Fibroblast of skin of left biceps (primary cell): ENCODE measurements at places on chromosomes 1 and 21.
A peak's percentile ranks its signal among the peaks of the same experiment; 100 is the strongest.

- DNase-seq: no peak
These were observed 138.2 kb downstream of the SDCCAG8 start for GRCh38 chr1:243394066-243394465.

- no peak for DNase-seq
These were observed 454.5 kb downstream of the SMYD3 start for GRCh38 chr1:246052603-246053002.

- no peak for DNase-seq
These were observed 620.6 kb upstream of the CAMK1G start for GRCh38 chr1:208962867-208963266.

DNA sequence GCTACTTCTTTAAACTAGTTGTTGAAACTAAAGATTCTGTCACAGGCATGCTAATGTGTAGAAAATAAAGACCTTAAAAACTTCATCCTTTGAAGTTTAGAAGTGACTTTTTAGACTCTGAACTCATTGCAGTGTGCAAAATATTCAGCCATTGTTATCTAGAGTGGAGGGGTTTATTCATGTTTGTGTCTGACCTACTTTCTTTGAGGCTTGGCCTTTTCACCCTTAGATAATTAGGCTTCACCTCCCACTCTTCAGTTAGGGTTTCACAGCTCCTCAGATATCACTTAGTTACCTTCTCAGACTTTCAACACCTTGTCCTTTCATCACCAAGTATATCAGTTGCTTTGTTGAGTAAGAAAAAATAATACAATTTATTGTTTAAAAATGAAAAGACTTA, 75.9 kb downstream of the IVNS1ABP start:
- DNase-seq: no peak

DNA sequence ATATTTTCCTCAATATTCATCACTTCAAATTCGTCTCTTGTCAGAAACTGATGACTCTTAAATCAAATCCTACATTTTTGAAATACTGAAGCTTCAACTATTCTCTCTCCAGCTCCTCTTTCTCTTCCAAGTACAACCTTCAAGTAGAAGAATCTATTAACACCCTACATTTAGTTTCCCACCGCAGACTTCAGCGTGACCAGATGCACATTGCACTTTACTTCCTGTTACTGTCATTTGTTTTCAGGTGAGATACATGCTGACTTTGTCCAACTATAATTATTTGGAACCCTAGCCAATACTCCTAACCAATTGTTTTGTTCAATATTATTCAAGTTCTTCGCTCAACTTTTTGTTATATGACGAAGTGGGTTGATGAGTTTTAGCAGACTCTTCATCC, 116.0 kb downstream of the MRPL39 start:
- no peak for DNase-seq

GRCh38 chr21:25903607-25904006, 168.8 kb downstream of the GABPA start:
- no peak for DNase-seq

DNA sequence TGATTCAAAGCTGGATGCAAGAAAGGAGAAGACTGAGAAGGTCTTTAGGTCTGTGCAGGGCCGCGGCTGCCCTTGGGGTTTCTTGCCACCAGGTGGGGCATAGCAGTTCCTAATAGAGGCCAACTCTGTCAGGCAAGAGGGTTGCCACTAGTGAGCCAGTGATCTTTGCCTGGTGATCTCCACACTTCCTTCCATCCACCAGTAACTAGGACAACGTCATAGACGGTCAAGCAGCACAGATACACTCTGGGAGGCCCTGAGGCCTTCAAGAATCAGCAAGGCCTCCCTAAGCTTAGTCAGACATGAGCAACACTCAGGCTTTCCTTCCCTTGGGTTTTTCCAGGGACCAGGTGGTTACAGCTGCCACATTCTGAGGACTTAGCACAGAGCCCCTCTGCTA, 32.9 kb upstream of the ATP2B4 start:
- no peak for DNase-seq

DNA sequence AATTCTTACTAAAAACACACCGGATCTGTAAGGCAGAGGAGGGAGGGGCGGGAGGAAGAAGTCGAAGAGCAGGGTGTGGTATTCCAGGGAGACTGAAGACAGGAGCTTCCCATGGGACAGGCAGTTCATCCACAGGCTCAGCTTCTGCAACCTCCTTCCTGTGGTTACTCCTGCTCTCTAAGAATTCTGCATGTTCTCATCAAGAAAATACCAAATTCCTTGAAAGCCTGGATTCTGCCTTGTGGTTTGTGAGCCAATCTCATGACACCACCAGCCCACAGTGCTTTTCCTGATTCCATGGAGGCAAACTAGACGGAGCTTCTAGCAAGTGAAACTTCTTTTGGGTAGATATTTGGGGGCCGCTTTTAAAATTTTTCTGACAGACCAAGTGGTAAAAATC, 1.1 kb upstream of the ST6GALNAC3 start:
- DNase-seq: peak; percentile 68

DNA sequence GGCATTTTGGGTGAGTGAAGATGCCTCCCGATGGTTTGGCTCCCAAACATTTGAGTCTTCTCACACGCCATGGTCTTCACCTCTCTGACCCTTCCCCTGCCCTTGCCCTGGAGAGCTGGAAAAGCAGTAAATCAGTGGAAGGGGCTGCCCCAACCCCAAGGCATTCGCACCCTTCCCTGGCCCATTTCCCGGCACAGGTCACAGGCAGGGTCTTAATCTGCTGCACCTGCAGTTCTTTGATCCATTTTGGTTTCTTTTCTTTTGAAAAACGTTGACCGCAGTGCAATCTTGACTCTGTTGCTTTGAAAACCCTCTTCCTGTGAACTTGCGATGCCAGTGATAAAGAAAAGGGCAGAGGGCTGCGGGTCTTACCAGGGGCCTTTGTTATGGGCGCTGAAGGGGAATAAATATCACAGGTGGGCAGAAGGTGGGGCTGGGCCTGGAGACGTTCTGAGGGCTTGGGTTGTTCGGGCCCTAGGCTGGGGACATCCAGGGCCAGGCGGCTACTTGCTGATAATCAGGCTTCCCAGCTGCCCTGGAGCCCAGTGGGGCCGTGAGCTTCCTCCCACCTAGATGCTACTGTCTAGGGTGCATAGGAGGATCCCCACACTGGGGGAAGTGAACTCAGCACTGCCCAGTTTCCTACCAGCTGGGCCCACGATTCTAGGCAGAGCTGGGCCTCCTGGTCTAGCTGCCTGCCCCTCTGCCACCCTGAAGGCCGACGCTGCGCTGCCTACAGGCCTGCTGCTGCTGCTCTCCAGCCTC, 38.6 kb upstream of the EPS8L3 start:
- no peak for DNase-seq

GRCh38 chr1:205715628-205716027, 34.4 kb downstream of the NUCKS1 start:
- no peak for DNase-seq

DNA sequence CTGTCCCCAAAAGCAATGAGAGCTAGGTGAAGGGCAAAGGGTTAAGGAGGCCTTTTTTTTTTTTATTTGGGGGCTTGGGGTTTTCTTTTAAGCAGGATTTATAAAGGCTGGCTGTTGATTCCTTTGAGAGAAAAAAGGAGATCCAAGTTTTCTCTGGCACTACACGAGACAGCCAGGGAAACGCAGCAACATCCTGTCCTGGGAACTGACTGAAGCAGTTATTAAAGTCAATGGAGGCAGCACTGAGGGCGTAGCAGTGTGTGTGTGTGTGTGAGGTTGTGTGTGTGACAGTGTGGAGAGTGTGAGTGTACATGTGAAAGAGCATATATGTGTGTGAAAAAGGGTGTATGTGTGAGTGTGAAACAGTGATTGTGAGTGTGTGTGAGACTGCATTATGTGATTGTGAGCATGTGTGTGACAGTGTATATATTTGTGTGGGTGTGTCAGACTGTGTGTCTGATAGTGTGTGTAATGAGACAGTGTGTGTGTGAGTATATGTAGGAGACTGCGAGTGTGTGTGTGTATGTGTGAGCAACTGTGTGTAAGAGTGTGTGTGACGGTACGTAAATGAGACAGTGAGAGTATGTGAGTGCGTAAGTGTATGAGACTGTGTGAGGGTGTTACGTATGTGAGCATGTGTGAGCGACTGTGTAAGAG, 65.9 kb upstream of the TIAM1 start:
- DNase-seq: no peak

- DNase-seq: no peak
These were observed 398.7 kb downstream of the USH2A start for GRCh38 chr1:216024546-216024945.

DNA sequence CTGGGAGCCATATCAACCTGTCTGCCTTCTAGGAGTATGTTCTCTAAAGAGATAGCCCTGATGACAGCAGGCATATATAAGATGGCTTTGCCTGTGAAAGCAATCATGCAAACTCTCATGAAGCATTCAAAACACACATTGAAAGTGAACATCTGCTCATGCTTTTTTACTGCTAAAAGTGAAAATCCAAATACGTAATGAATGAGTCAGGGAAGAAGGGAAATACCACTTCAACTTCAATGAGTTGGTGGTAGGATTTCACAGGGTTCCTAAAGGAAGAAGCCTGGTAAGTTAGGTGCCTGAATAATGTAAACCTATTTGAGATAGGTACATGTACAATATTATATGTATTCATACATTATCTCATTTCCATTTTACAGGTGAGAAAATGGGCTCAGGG, 50.5 kb upstream of the SLFNL1 start:
- DNase-seq: peak; percentile 4

- DNase-seq: no peak
These were observed 65.7 kb downstream of the PSMG1 start for GRCh38 chr21:39117440-39117970.

DNA sequence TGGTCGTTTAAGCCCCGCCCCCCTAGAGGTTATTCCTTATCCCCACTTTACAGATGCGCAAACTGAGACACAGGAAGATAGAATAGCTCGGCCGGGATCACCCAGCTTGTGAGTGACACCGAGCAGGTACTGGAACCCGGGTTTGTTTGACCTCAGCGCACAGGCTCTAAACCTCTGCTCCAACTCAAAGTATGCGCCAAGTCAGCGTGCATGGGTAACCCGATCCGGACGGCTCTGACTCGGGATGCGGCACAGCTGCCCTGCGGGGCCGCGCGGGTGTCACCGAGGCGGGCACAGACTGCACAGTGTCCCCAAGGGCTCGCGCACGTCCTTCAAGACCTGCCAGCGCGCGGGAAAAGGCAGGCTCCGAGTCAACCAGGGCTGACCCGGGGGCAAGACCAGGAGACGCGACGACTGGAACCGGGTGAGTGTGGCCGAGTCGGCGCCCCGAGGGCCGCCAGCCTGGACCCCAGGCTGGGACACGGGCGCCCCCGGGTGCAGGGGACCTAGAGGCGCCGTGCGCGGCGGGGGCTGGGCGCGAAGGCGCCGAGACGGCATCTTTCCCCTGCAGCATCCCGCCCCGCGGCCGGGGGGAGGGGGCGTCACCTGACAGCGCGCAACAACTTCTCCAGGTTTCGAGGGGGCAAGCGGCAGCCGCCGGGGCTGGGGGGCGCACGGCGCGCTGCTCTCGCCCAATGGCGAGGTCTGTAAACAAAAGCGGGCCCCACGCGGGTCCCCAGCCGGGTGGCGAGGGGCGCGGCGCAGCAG, 101.9 kb upstream of the SOD1 start:
- DNase-seq: no peak

GRCh38 chr1:199064971-199065370, 426.1 kb downstream of the PTPRC start:
- no peak for DNase-seq

- DNase-seq: no peak
These were observed 140.3 kb downstream of the ZC3H11B start for GRCh38 chr1:219472596-219472995.

- DNase-seq: no peak
These were observed 144.7 kb upstream of the ADGRL4 start for GRCh38 chr1:79151006-79151796.

DNA sequence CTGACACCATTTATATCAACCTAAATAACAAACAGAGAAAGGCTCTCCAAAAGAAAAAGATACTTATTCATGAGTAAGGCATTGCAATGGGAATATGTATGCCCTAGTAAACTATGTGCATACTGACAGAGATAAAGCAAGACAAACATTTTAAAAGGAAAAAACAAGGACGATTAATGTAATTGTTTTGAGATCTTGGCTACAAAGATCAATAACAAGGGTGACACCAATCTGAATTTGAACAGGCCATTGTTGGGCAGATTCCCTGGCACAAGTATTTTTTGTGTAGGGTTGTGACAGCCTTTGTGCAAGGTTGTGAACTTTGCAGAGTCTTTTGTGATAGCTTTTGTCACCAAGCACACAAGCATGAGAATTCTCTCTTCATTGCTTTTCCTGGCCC, 85.3 kb downstream of the EDEM3 start:
- DNase-seq: no peak

- peak; percentile 23 for DNase-seq
These were observed 7.1 kb upstream of the GPR61 start for GRCh38 chr1:109532365-109533136.

GRCh38 chr1:226782845-226783601, 43.9 kb upstream of the ITPKB start:
- no peak for DNase-seq

DNA sequence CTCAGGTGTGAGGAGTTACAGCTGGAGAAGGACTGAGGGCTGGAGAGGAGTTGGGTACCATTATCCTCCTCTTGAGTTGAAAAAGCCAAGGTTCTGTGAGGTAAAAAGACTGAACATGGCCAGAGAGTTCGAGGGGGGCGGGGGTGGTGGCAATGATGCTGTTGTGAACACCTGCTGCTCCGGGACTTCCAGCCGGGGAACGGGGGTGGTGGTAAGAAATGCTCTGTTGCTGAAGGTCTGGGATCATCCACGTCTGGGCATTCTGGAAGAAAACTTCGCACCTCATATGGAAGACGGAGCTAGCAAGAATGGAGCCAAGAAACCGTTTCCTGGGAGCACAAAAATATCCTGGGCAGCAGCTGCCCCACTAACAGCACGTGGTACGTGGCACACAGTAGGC, 20.1 kb upstream of the ALPL start:
- no peak for DNase-seq

- no peak for DNase-seq
These were observed 45.5 kb downstream of the LAMC2 start for GRCh38 chr1:183231545-183231944.

GRCh38 chr21:32578107-32578691, 7.1 kb downstream of the TCP10L start:
- DNase-seq: no peak

GRCh38 chr1:93519199-93519829, 71.4 kb downstream of the FNBP1L start:
- DNase-seq: no peak

DNA sequence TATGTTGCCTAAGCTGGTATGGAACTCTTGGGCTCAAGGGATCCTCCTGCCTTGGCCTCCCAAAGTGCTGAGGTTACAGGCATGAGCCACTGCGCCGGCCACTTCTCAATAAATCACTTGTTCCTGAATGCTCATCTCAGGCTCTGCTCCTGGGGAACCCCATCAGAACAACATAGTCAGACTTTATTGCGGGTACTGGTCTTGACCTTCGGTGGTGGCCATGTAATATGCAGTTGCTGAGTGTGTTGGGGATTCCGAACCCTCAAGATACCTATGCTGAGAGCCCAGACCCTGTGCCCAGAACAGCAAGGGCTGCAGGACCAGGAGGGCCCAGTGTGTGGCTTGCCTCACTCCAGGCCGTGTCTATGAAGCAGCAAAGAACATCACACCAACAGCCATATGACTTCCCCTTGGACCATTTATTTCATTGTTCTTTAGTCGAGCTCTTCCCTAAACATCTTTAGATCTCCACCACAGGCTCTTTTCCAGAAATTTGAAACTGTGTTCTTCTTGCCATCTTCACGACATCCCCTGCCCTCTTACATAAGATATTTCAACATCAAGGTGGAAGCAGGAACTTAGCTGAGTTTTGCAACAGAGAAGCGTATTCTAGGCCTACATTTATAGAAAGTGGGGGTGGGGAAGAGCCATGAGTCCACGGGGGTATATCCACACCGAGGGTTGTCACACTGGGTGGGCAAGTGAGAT, 12.7 kb upstream of the SDHB start:
- DNase-seq: no peak
